CD4-positive, alpha-beta T cell treated with Interleukin-4 for 1 hour (primary cell): ENCODE measurements at places on chromosomes 13 and 19.

DNA sequence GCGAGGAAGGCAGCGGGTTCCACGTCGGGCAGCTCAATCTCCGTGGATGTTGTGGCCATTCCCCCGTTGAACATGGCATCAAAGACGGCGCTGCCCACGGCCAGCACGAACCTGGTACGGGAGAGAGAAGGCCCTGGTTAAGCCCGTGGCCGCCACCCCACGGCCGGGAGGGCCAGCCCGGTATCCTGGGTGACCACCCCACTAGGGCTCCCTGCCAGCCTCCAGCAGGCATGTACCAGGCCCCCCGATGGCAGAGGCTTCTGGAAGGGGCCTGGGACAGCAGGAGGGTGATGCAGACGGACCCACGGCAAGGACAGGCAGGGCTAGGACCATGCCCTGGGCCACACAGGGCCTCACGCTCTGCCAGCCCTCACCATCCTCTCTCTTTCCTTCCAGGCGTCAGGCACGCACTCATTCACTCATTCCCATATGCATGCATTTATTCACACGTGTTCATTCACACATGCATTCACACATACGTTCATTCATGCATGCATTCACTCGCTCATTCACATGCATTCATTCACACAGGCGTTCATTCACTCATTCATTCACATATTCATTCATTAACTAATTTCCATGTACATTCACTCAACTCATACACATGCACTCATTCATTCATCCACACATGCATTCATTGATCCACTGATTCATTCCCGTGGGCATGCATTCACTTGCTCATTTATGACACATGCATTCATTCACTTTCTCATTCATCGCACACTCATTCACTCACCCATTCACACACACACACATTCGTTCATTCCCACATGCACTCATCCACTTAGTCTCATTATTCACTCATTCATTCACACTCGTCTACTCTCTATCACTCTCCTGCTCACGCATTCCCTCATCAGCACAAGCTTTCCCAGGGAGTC lies 17.9 kb downstream of the BTBD2 start:
- no peak for DNase-seq

DNA sequence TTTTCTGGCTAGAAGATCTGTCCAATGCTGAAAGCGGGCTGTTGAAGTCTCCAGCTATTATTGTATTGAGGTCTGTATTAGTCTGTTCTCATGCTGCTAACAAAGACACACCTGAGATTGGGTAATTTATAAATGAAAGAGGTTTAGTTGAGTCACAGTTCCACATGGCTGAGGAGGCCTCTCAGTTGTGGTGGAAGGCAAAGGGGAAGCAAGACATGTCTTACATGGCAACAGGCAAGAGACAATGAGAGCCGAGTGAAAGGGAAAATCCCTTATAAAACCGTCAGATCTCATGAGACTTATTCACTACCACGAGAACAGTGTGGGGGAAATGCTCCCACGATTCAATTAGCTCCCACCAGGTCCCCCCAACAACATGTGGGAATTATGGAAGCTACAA lies 980.4 kb downstream of the SLITRK5 start:
- DNase-seq: no peak

GRCh38 chr13:95541308-95541707 lies 11.2 kb upstream of the CLDN10 start:
- no peak for DNase-seq

GRCh38 chr19:44689290-44690130 lies 9.4 kb upstream of the CEACAM16 start:
- DNase-seq: peak; percentile 75

DNA sequence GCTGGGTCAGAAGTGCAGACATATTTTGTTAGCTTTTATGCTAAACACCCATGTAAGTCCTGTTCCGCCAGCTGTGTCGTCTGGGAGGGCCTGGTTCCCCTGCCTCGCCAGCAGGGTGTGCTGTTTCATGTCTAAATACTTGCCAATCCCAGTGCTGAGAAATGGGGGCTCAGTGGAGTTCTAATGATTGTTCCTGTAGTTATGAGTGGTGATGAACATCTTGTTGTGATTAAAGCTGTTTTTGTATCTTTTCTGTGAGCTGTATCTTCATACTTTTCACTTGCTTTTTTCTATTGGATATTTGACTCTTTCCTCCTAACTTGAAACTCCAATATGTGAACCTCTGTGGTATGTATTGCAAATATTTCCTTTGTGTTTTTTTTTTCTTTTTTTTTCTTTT lies 32.7 kb downstream of the KDM4B start:
- peak; percentile 33 for DNase-seq

GRCh38 chr13:51346397-51346796 lies 6.9 kb downstream of the SERPINE3 start:
- no peak for DNase-seq

DNA sequence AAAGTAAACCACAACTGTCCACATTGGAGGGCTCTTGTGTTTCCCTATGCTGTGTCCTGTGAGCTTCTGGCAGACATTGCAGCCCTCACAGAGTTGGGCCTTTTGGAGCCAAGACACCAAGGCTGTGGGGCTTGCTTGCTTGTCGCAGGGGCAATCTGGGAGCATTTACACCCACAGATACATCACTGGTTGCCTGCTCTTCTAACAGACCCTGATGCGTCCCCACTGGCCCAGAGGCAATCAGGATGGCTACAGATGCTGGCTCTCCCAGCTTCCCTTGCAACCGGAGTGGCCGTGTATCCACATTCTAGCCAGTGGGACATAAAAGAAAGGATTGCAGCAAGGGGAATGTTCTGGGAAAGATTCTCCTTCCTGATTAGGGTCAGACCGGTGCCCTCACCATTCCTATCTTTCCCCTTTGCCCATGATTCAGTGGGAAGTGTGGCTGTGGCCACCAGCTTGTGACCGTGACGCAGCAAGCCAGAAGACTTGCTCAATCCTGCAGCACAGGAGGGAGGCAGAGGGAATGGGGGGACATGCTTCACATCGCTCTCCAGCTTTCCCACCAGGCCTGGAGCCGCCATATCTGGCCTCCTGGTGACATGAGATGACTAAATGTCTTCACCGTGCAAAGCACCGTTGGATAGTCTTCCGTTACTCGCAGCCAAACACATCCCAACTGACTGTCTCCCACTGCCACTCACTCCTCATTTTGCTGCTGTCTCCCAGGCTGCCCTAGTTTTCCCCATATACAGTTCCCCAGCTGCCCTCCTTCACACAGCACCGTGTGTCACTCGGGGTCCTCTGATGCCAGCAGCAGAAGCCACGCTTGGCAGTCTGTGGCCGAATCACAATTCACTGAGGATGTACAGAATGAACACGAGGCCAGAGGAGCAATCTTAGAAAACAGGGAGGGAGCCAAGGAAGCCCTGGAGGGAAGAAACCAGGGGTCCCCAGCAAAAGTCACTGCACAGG lies 151.0 kb downstream of the DPF1 start:
- DNase-seq: no peak

DNA sequence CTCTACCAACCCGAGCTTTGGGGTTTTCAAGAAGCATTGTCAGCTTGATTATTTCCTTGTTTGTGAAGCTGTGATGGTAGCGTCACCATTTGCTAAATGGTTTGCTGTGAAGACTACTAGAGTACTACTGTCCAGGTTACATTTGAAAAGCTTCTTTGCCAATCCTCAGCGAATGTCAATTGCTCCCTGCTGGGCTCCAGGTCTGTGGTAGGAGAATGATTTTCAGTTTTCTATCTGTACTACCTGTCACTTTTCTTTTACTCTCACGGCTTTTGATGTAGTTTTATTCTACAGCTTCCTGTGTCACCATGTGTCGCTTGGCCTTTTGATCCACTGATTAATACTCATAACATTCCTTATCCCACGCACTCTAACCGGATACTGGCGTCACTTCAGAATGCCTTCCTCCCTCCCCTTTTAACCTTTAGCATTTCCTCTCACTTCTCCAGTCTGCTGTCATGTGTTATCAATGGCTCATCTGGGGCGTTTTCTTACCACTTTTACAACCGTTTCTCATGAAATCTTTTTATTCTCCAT lies 7.5 kb upstream of the GPR183 start:
- DNase-seq: peak; percentile 89

- no peak for DNase-seq
Measured at GRCh38 chr13:49265822-49266221, 18.1 kb downstream of the CDADC1 start.

GRCh38 chr19:32916969-32917615 lies 47.5 kb upstream of the SLC7A9 start:
- DNase-seq: no peak

DNA sequence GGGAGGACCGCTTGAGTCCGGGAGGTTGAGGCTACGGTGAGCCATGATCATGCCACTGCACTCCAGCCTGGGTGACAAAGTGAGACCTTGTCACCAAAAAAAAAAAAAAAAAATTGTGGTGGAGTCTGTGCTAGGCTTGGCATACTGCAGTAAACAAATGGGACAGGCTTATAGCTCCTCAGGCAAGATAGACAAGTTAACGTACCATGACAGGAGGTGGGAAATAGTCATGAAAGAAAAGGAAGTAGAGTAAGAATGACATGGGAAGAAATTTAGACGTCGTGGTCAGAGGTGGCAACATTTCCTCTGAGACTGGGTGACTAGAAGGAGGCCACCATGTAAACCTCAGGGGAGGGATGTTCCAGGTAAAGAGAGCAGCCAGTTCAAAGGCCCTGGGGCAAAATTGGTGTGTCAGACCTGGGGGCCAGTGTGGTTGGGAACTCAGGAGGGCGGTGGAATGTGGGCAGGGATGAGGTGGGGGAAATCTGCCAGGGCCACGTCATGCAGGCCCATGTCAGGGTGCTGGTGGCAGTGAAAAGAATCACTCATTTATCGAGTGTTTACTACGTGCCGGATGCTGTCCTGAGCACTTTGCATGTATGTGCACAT lies 5.6 kb downstream of the SNRPA start:
- DNase-seq: peak; percentile 39

GRCh38 chr19:10788146-10788545 lies 47.9 kb downstream of the TMED1 start:
- no peak for DNase-seq

GRCh38 chr19:55289117-55289796 lies 5.5 kb downstream of the BRSK1 start:
- no peak for DNase-seq

- peak; percentile 67 for DNase-seq
Measured at GRCh38 chr19:5340637-5341447, at the start of gene PTPRS. PTPRS (minus strand) TSS chr19:5340812; CDS start chr19:5286140, 54,672 bp downstream.

DNA sequence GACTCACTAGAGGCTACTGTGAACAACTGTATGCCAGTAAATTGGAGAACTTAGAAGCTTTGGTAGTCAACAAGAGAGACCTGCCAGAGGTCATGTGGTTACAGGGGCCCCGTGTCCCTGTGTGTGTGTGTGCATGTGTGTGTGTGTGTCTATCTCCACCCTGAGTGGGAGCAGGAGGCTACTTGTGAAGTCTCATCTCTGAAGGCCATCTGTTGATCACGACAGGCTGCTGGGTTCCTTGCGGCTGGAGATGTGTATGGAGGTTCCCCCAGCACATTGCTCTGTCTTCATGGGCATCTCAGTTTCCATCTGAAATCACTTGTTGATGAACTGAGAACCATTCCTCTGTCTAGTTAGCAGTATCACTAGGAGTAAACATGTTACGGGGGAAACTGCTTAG lies 58.2 kb upstream of the TEX29 start:
- no peak for DNase-seq

DNA sequence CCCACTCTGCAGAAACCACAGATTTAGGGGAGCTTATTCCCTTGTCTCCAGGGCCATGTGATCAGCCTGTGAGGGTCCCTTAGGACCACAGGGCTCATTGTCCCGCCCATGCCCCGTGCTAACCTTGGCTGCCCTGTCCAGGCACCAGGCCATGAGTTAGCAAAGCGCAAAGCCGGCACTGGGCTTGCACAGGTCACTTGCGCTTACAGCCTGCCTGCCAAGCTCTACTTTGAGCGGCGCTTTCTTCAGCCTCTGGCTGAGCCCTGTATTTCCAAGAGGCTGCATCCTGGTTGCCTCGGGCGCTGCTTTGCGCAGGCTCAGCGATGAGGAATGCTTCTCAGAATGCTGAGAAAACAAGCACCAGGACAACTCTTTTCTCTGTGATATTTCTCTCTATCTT lies 188.0 kb downstream of the TDRD3 start:
- no peak for DNase-seq

GRCh38 chr19:43207991-43208390 lies 2.6 kb upstream of the PSG4 start:
- no peak for DNase-seq

DNA sequence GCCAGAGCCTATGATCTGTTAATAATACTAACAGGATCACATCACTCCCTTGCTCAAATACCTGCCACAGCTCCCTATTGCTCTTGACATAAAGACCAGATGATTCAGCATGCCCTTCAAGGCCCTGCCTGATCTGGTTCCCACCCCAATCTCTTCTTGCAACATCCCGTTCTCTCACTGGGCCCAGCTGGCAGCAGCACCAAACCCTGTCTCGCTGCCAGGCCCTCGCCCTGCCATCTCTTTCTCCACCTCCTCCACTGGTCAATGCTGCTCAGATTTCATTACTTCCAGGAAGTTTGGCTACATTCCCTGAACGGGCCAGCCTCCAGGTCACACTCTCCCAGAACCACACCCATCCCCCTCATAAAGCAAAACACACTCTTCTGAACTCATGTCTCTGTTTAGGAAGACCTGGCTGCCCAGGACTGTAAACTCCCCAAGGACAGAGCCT lies 8.6 kb upstream of the BCAT2 start:
- DNase-seq: no peak

DNA sequence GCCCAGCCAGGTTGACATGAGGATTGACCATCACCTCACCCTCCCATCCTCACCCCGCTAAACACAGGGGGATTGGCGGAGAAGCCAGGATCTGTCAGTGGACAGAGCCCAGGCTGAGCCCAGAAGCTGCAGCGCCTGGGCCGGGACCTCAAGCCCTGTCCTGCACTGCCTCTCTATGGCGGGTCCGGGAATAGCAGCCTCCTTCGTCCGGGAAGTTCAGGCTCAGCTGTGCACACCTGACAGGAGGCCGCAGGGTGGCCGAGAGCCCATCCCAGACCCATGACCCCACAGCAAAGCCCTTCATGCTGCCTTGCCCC lies 67.8 kb downstream of the SPACA7 start:
- DNase-seq: no peak

- DNase-seq: no peak
Measured at GRCh38 chr19:7855426-7856108, 18.6 kb downstream of the PRR36 start.

GRCh38 chr19:55198651-55199050 lies 10.7 kb downstream of the PTPRH start:
- no peak for DNase-seq
